ENCODE measurements at places on chromosomes 11 and 22. TPM values are rescaled to one million over a fixed set of nuclear protein-coding genes. Genes with fewer than 3 reads are reported as not detected.

GRCh38 chr11:3920148-3920852, 64.8 kb downstream of the STIM1 start:
- no peak for DNase-seq

Gene KDM4D
- 2.4 TPM for total RNA-seq

Gene IGF2
- 2,350 TPM for total RNA-seq

Gene CCDC15
- 3.2 TPM for total RNA-seq

DNA sequence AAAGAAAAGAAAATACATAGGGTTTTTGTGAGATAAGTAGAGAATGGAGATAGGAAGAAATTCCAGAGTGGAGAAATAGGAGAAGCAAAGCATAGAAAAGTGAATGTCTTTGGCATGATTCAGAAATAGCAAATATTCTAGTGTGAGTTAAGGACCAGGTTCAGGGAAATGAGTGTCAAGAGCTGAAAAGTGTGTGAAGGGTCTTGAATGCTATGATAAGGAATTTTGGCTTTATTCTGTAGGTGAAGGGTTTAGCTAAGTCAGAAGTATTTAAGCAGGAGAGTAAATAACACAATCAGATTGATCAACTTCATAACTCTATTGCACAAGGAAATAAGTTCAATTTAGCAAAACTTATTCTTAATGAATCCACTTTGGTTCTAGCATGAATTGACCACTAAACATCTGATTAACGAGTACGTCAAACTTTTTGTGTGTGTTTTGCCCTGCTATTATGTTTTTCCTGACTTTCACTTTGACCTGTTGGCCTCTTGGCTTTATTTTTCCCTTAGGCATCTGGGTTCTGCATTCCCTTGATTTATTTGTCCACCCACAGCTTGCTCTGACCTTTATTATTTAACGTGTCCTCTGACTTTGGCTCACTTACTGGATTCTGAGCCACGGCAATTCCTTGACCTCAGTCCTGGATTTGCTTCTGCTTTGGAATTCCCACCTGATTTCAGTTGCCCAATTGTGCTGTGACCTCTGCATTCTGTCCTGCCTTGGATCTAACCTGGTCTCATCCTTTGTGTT, 11.9 kb upstream of the TMEM218 start:
- DNase-seq: no peak

DNA sequence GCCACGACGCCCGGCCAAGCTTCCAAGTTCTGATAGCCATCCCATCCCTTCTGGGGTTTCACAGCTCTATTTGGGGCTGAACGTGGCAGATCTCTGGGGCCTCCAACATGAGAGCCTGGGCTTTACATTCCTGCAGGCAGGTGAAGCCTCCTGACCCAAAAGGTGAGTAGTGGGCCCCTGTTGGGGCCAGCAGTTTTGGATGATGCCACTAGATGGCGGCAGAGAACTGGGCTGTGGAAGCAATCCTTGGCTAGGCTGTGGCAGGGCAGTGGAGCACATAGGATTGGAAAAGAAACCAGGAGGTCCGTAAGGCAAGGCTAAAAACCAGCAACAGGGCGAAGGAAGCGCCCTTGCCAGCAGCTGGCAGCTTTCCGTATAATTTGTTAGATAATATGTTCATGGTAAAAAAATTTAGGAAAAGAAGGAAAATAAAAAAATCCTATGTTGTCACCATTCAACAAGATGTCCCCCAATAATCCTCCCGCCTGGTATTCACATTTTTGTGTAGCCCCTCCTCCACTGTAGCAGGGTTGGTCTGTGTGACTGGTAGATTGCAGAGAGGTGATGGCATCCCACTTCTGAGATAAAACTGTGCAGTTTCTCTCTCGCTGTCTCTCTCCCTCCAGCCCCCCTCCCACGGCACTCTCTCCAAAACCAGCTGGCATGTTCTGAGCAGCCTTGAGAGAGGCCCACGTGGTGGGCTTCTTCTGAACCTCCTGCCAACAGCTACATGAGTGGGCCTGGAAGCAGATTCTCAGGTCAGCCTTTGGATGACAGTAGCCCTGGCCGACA, 43.6 kb upstream of the OR4B1 start:
- peak; percentile 76 for DNase-seq

- DNase-seq: no peak
These were observed 9.0 kb downstream of the NEAT1 start for GRCh38 chr11:65431451-65432099.

Gene SPTBN2
- total RNA-seq: 56.0 TPM

GRCh38 chr22:41697126-41697775, 2.1 kb upstream of the MEI1 start:
- peak; percentile 96 for DNase-seq

DNA sequence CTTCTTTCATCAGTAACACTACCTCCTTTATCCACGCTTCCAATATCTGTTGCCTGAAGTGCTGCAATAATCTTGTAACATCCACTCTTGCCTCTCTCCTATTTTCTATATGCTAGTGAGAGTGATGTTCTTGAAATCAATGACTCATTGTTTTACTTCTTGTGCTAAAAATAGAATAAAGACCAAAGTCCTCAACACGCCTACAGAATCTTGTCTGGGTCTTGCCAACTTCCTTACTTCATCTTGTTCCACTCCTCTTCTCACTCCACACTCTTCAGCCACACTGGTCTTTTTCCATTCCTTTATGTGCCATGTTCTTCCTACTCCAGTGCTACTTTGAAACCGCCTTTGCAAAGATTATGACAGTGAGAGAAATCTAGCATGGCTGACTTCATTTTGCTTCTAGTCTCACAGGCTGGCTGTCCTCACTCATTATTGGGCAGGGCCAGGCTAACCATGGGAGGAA, 136.4 kb downstream of the CCDC81 start:
- DNase-seq: no peak

Gene CRKL
- 78.1 TPM for total RNA-seq

GRCh38 chr11:122804796-122805195, 33.5 kb upstream of the CRTAM start:
- no peak for DNase-seq

Gene ASCL3
- total RNA-seq: not detected

- no peak for DNase-seq
These were observed 1.2 kb downstream of the DKK3 start for GRCh38 chr11:12007230-12007593.

DNA sequence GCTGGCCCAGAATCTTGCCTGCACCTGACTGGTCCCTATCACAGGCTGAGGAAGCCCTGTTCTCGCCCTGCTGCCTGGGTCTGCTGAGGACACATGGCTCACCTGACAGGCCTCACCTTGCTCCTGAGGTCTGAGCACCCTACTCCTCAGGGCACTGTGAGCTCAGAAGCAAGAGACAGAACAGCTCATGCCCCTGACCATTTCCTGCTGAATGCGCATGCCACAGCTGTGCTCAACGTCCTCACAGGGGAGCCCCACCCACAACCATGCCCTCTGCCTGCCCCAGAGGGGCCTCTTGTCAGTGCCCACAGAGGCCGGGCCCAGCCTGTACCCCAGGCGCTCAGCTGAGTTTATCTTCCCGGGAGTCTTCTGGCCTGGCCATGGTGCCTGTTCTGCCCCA, 2.8 kb upstream of the TSPO start:
- no peak for DNase-seq

DNA sequence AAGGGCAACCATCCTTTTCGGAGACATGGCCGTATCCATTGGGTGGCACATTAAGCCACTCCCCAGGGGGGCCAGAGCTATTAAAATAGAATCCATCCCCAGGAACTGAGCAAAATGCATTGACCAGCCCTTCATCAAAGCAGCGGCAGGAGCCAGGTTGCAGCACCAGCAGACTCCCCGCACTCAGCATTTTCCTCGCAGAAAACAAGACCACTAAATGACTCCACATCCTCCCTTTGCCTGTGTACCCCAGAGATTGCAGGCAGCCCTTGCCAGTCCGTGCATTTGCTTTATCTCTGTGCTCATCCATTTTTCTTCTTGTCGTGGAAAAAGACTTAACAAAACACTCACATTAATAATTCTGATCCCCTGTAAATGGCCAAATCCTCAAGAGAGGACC, 144.4 kb upstream of the LARGE1 start:
- no peak for DNase-seq

- no peak for DNase-seq
These were observed 20.6 kb upstream of the FDX1 start for GRCh38 chr11:110409174-110409573.

GRCh38 chr22:31272522-31273446, 19.5 kb downstream of the PIK3IP1 start:
- DNase-seq: no peak

GRCh38 chr11:131690362-131690761, 319.9 kb downstream of the NTM start:
- DNase-seq: no peak

GRCh38 chr11:69122630-69123431, 32.9 kb upstream of the SMIM38 start:
- no peak for DNase-seq

DNA sequence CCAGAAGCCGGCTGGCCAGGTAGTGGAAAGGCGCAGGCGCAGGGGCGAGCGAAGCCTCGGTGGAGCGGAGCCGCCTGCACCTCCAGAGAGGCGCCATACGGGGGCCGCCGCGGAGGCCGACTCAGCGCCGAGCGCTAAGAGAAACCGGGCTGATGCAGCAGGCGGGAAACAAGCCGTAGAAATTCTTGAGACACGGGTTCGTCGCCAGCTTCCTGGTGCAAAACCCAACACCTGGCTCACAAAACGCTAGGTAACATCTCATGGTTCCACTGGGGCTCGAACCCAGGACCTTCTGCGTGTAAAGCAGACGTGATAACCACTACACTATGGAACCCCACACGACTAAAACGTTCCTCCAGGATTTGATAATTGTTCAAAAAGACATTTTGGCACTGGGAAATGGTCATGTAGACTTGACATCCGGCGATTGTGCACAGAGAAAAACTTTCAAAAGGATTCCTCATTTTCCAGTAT, 39.1 kb downstream of the OR4D9 start:
- peak; percentile 92 for DNase-seq

GRCh38 chr11:78265326-78265725, 76.6 kb downstream of the USP35 start:
- DNase-seq: no peak

- no peak for DNase-seq
These were observed 68.1 kb upstream of the LMO2 start for GRCh38 chr11:33959855-33960400.

Gene SCGB2A2
- total RNA-seq: not detected

DNA sequence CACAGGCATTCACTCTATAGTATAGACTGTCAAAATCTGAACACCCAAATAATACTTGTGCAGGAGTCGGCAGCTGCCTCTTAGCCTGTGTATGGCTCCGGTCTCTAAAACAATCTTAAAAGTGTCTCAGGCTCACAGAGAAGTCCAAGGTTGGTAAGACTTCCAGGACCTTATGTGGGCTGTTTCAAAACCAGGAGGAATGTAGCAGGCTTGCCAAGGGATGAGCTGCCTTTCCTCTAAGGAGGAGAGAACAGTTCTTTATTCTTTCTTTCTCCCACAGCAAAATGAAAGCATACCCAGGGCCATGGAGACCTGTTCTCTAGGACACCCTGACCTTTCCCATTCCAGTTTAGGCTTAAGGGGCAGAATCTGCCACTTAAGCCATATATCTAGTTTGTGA, 176.5 kb downstream of the TRPC6 start:
- no peak for DNase-seq

- no peak for DNase-seq
These were observed 198.2 kb upstream of the POU2AF2 start for GRCh38 chr11:111047374-111047773.

GRCh38 chr11:103773059-103773458, 263.4 kb upstream of the DDI1 start:
- DNase-seq: no peak

GRCh38 chr11:14342906-14343305, 16.1 kb downstream of the RRAS2 start:
- DNase-seq: no peak

Gene CABP4
- not detected for total RNA-seq

- no peak for DNase-seq
These were observed 366.0 kb upstream of the NARS2 start for GRCh38 chr11:78940500-78941225.

Gene LMNTD2
- total RNA-seq: 6.7 TPM

- no peak for DNase-seq
These were observed 58.8 kb upstream of the ZBED5 start for GRCh38 chr11:10916665-10917064.

GRCh38 chr11:34203377-34203871, 98.0 kb downstream of the NAT10 start:
- no peak for DNase-seq

Gene SCT
- total RNA-seq: 3.1 TPM

GRCh38 chr22:29799217-29799680, 32.1 kb downstream of the UQCR10 start:
- DNase-seq: no peak

DNA sequence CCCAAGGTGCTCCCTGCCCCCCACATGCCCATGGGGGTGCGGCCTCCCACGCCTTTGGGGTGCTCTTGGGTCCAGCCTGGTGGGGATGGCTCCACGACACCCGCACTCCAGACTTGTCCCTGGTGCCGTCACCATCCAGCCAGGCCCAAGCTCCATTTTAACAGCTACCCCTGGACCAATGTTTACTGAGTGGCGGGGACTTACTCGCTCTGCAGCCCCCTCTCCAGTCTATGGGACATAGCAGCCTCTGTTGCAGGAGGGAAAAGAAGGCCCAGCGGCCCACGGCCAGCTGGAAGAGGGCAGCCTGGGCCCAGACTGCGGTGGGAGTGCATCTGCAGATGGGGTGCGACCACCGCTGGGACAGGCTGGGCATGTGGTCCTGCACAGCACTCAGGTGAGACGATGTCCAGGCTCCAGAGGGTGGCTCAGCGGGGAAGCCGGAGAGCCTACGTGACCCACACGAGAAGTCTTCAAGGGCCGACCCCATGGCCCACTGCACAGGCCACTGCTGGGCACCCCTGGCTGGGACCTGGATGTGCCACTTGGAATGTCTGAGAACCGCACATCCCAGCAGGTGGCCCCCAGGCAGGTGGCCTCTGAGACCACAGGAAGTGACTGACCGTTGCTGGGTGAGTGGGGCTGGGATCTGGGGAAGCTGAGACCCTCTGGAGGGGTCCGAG, 18.1 kb downstream of the IL17REL start:
- DNase-seq: no peak

Gene RBMXL2
- not detected for total RNA-seq

- no peak for DNase-seq
These were observed 41.9 kb downstream of the TOLLIP start for GRCh38 chr11:1267441-1268100.

GRCh38 chr11:8809241-8809938, 101.6 kb upstream of the AKIP1 start:
- DNase-seq: no peak

- DNase-seq: no peak
These were observed 190.6 kb downstream of the IGLL1 start for GRCh38 chr22:23389271-23390071.

DNA sequence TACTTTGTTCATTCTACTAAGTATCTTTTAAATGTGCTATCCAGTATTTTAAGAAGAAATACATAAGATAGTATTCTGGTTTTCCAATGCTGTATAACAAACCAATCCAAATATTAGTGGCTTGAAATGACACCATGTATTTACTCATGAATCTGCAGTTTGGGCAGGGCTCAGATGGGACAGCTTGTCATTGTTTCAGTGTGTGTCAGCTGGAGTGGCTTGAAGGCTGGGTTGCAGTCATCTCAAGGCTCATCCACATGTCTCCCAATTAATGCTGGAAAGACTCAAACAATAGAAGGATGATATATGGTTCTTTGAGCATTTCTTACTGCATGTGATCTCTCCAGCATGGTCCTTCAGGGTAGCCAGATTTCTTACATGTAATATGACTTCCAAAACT, 146.2 kb downstream of the ARHGAP42 start:
- no peak for DNase-seq
